Hematopoietic multipotent progenitor cell (in vitro differentiated cells): ENCODE measurements at places on chromosomes 16 and 17. TPM values are rescaled to one million over a fixed set of nuclear protein-coding genes. Genes with fewer than 3 reads are reported as not detected.

DNA sequence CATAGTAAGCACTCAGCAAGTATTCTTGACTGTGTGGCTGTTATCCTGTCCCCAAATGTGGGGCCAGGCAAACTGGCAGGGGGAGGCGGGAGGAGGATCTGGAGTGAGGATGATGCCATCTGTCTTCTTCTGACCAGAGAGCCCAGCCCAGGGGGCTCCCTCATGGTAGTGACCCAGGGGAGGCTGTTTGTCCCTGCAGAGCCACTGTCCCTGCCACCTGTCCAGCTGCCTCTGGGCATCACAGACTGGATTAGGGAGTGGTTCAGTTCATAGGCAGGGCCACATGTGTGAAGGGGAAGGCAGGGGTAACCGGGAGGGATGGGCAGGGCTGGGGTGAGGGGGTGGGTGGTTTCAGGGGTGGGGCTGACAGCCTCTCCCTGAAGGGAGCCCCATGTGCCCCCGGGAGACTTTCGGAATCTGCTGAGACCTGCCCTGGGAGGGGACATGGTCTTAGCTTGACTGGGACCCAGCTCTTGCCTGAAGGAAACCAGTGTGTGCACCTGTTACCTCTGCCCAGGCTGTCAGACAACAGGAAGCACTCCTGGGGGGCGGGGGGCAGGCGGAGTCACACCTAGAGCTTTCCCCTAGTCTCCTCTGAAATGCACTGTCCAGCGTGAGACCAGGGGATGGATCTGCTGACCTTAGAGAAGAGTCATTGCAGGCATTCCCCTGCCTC is 15.2 kb downstream of the ARHGAP23 start:
- no peak for DNase-seq

GRCh38 chr16:8173111-8173644 is 417.1 kb downstream of the TMEM114 start:
- DNase-seq, result peak; percentile 70

DNA sequence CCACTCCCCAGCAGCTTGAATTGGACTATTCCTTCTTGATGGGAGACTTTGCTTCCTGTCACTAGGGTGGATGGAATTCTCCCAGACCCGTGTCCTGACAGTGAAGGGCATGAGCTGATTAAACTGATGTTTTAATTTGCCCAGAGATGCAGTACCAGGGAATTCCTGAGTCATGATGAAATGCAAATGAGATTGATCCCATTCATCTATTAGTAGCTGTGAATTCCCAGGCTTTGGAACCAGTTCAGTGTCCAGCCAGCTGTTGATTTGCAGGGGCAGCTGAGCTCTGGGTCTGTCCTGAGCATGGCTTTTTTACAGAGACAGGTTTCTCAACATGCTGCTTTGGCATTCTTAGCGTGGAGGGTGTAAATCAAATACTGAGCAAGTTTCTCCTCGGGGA is 157.9 kb downstream of the PITPNC1 start:
- no peak for DNase-seq

- no peak for DNase-seq
Observed at GRCh38 chr17:61393904-61394629, 5.6 kb upstream of the TBX2 start.

The ST6GALNAC2 gene
- total RNA-seq, result 0.81 TPM

The UTS2R gene
- total RNA-seq, result not detected

The ZNF423 gene
- 0.81 TPM for total RNA-seq

The CRYM gene
- 7.8 TPM for total RNA-seq

The SEPTIN12 gene
- not detected for total RNA-seq

The IGFALS gene
- total RNA-seq, result 0.81 TPM

The TUBB3 gene
- total RNA-seq, result 1.1 TPM

The HSPB9 gene
- total RNA-seq, result not detected
